ENCODE measurements at places on chromosomes 2 and 18.

DNA sequence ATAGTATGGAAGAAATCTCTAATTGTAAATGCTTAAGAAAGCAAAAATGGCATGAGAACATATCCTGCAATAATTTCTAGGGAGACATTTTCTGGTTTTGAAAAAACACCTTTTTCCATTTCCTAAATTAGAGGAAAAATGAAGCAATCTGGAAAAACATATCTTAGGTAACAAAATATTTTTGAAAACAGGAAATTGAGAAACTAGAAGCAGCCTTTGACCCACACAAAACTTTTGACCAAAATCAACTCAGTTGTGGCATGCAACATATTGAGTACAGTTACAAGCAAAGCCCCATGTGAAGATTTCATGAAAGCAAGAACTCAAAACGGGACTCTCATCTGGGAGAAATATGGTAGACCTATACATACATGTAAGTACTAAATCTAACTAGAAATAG, 28.6 kb upstream of the CHAC2 start:
- no peak for DNase-seq

GRCh38 chr18:39200153-39200552, 1634.6 kb upstream of the CELF4 start:
- DNase-seq = no peak

- no peak for DNase-seq
These were observed 23.3 kb downstream of the GNLY start for GRCh38 chr2:85717308-85718008.

DNA sequence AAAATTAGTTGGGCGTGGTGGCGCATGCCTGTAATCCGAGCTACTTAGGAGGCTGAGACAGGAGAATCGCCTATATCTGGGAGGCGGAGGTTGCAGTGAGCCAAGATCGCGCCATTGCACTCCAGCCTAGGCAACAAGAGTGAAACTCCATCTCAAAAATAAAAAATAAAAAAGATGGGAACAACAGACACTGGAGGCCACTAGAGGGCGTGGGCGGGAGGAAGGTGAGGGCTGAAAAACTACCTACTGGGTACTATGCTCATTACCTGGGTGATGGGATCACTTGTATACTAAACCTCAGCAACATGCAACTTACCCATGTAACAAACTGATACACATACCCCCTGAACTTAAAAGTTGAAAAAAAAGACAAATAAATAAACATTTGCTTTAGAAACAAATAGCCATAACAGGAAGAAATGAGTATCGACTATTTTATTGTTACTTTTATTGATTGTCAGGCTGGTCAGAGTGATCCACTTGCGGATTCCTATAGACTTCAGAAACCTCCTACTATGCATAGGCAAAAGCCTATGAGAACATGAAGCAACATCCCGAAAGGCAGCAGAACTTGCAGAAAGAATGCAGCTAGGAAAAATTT, 61.0 kb downstream of the TMEM163 start:
- no peak for DNase-seq

DNA sequence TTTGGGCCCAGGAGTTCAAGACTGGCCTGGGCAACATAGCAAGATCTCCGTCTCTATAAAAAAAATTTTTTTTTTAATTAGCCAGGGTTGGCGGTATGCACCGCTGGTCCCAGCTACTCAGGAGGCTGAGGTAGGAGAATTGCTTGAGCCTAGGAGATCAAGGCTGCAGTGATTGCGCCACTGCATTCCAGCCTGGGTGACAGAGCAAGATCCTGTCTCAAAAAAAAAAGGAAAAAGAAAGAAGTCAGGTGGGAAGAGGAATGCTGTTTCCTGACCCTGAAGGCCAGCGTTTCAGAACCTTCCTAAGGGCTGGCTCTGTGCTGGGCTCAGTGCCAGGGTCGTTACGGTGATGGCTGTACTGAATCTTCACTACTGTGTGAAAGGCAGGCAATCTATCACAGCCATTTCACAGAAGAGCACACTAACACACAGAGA, 35.0 kb upstream of the AGAP1 start:
- no peak for DNase-seq

DNA sequence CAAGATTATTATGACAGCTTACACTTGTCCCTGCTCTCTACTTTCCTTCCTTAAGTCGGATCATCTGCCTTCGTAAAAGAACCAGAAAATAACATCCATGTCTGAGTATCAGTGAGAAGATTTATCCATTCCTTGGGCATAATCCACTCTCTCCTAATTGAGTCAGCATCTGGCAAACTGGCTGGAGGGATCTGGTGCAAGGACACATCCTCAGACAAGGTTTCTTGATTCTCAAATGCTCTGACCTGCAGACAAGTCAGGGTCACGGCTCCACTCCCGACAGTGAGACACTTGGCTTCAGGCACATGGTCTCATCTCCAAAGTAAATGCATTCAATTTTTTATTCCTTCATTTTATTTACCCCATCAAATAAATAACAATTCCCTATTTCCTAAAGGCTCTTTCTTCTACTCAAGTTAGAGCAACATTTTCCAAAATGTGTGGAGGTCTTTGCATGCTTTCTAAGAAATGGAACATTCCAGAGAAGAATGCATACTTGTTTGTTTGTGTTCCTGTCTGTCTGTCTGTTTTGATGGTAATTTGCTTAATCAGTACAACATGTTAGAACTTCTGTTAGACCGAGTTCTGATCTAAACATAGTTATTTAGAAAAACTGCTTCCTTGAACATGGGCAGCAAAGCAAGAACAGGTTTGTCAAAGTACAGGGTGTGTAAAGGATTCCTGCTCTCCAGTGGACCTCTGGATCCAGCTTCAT, 246.9 kb downstream of the IRS1 start:
- no peak for DNase-seq

GRCh38 chr18:35371412-35372195, 5.5 kb downstream of the ZNF396 start:
- no peak for DNase-seq

DNA sequence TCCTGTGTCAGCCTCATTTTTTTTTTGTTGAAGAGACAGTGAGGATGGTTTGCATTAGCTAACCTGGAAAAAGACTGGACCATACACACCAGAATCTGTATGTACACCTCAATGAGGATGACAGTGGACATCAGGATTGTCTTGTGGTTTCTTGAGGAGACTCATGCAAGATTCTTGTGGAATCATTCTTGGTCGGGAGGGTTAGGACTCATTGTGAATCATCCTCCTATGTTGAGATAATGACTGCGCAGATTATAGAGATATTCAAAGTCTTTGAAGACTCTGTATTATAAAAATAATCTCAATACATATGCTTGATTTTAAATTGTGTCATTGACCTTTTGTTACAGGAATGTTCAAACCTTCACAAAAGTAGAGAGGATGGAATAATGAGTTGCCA, 49.1 kb upstream of the DOCK10 start:
- no peak for DNase-seq

GRCh38 chr2:3207091-3207491, 170.5 kb downstream of the EIPR1 start:
- DNase-seq = no peak

- DNase-seq = no peak
These were observed 294.4 kb upstream of the SIX2 start for GRCh38 chr2:45303417-45304202.

DNA sequence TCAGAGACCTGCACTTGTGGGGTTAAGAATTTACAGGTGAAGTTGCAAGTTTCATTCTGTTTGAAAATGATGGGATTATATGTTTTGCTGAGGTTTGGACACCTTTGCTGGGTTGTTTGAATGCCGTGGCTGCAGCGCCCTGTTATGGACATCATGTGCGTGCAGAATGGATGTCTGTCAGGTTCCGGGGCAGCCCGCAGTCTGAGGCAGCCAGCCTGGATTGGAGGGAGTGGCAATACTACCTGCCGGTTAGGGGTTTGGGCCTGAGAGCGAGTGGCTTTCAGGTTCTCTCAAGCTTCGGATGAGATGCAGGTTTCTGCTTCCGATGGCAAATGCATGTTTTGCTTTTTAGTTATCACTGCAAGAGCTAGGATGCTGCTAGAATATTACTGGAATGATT, 1.1 kb downstream of the CASP8 start:
- DNase-seq = no peak

GRCh38 chr18:77209587-77209986, 40.1 kb upstream of the GALR1 start:
- no peak for DNase-seq

- DNase-seq = no peak
These were observed 5.3 kb upstream of the CEP68 start for GRCh38 chr2:65050931-65051330.

DNA sequence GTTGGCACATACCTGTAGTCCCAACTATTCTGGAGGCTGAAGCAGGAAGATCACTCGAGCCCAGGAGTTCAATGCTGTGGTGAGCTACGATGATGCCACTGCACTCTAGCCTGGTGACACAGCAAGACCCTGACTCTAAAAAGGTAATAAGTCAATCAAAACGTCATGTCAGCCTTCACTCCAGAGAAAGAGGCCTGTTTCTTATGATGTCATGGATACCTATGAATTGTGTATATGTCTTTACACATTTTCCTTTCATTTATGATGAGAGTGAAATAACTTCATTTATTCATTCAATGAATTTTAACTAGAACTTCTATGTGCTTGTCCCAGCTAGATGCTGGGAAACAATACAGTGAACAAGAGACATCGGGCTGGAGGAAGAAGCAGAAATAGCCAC, 25.0 kb upstream of the ID2 start:
- no peak for DNase-seq

DNA sequence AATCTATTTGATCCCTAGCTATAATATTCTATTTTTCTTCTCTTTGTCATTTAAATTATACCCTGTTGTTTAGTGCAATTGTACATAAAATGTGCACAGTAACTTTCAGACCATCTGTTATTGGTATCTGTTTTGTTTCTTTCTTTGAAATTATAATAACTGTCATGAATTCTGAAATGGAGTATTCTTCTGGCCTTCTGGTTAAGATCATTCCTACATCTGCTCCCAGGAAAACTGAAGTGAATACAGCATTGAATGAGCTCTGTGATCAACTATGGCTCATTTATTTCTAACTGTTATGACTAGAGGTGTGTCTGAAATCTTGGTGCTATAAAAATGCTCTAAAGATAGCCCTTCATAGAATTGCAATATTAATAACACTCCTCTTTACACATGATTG, 788.4 kb upstream of the TMEFF2 start:
- no peak for DNase-seq

DNA sequence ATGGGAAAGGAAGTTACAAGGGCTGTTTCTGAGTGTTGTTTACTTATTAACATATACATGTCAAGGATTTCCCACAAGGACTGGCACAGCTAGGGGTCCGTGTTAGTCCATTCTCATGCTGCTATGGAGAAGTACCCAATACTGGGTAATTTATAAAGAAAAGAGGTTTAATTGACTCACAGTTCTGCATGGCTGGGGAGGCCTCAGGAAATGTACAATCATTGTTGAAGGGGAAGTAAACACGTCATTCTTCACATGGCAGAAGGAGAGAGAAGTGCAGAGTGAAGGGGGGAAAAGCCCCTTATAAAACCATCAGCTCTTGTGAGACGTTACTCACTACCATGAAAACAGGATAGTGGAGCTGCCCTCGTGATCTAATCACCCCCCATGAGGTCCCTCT, 128.9 kb upstream of the CELF4 start:
- DNase-seq = no peak

DNA sequence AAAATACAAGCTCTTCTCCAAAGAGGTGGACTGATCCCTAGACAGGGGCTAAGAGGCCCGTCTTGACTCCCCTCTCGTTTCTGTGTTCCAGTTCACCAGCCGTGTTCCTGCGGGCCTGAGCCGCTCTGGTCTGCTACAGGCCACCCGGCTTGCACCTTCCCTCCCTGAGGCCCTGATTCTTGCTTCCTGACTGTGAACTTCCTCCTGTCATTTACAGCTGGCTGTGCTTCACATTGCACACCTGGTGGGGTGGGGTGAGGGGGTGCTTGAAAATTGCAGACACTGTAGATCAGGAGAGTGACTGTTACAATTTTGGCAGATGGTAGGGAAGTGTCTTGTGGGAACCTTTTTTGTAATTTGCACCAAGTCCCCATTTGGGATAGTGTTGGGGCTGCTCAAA, 64.4 kb downstream of the TSN start:
- DNase-seq = no peak

DNA sequence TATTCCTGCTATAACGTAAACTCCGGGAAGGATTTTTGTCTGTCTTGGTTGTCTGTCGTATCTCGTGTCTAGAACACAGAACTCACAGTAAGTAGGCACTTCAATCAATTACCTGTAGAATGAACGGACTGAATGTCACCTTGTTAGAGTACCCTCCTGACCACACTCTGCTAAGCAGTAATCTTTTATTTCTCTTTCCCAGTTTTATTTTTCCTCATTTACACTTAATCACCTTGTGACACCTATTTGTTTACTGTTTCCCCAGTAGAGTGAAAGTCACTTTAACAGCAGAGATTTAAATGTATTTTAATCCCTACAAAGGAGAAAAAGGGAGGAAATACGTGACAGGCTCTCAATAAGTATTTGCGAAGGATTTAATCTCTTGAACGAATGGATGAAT, 514 bp upstream of the EPB41L5 start:
- no peak for DNase-seq

- no peak for DNase-seq
These were observed 4.6 kb upstream of the CIB4 start for GRCh38 chr2:26645762-26646161.

DNA sequence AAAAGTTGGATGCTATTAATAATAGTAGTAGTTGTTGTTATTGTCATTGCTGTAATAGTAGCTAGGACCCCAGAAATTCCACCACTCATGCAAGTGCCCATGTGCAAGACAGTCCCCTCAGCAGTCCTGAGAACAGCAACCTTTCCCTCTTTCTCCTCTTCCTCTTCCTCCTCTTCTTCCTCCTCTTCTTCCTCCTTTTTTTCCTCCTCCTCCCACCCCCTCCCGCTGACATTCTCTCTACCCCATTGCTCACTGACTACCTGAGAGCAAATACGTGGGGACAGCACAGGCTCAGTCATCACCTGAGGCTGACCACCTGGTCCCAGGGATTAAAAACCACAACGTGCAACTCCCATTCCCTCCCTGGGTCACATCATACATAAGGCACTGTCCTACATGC, 41.8 kb downstream of the SMAD7 start:
- DNase-seq = no peak

DNA sequence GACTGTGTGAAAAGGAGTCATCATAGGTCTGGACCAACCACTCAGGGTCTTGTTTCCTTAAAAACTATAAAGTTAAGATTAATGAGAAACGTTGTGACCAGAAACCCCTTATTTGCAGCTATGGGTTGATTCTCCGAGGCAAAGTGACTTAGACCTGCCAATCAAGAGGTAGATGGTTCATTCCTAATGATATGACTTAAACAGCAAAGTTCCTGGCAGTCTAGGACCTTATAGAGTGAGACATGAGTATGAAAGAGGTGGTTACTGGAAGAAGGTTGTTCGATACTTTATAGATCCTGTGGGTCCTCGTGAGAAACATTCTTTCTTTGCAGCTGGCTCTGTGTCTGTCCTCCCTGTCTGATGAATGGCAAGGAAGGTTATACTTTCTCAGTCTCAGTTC, 8.0 kb downstream of the SFXN5 start:
- no peak for DNase-seq

DNA sequence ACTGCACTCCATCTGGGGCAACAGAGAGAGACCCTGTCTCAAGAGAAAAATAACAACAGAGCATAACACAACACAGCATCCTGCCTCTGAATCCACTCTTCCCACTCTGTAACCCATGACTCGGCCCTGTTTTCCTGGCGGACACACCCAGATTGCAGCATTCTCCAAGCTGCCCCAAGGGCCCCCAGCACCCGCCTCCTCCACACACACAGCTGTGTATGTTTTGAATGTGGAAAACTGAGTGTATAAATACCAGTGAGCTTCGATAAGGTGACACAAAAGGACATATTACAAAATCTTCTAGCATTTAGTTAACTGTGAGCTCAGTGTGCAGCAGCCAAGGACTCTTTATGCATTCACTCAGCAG, 13.0 kb downstream of the IMPA2 start:
- no peak for DNase-seq

- DNase-seq = no peak
These were observed 126.9 kb downstream of the NFATC1 start for GRCh38 chr18:79522451-79523205.

Data from GM12891 (cell line).